ENCODE measurements at places on chromosomes 7 and 10. TPM values are rescaled to one million over a fixed set of nuclear protein-coding genes. Genes with fewer than 3 reads are reported as not detected.

ITPRID1 gene
- polyA plus RNA-seq, result 0.61 TPM

ADAM8 gene
- 3.3 TPM for polyA plus RNA-seq

DNA sequence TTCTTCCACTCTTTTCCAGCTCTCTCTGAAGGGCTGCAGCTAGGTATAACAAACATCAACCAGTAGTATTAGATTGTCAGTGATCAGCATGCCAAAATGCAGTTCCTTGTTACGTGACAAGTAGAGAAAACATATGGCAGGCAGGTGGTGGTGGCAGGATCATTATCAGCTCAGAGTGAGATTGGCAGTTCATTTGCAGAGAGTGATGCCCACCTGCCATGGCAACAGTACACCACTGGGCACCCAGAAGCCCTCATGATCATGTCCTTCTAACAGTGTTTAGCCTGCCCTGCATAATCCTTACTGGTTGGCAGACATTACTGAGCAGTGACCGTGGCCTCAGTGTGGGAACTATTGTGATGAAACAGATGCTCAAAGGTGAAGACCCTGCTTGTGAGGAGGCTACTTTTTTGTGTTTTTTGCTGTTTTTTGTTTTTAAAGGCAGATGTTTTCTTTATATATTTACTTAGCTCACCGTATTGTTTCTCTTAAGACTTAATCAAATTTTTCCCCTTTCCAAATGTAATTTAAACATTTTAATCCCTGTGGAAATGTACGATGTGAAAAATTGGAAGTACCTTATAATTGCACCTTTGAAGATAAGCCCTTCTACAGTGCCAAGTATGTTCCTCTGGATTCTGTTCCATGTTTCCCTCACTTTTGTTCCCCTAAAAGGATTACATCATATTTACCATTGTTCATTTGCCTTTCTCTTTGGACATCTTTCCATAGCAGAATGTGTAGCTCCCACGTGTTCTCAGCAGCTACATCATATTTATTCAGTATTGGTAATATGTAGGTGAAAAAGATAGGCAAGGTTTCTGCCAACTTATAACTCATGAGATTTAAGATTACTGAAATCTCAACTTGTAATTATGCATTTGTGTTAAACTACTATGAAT lies 179.6 kb downstream of the SND1 start:
- no peak for DNase-seq

DNA sequence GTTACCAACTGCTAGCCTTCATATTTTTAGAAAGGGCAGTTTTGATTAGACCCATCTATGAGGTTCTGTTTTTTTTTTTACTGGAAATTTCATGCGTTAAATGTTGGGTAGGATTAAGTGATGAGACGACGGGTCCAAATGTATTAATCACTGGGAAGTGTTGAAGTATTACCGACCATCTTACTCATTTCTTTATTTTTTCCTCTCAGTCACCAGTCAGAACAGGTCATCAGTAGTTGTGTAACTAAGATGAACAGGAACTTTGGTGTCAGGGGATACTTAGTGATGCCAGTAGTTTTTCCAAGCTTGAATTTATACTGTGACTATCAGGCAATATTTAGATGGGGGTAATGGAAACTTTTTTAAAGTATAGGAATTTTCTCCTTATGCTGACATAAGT lies 14.2 kb downstream of the TFAM start:
- DNase-seq, result no peak

- no peak for DNase-seq
Observed at GRCh38 chr10:43712821-43713584, 64.3 kb upstream of the ZNF32 start.

GRCh38 chr7:36264123-36264801 lies 111.2 kb downstream of the EEPD1 start:
- DNase-seq, result no peak

DNA sequence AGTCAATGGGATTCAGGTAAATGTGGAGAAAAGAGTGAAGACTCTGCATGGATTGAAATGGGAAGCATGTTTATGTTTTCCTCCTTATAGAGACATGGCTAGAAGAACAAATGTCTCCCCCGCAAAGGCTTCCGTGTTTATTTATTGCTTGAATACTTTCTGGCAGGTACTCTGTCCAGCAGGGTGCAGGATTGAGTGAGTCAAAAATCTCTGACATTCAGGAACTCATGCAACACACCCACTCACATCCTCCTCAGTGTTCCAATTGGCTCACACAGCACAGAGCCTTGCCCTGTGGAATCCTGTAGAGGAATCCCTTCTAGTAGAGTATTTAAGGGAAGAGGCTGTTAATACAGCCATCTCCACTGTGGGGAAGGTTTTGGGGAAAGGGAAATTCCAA lies 290.3 kb upstream of the VWC2 start:
- no peak for DNase-seq

GRCh38 chr10:38157270-38157685 lies 63.1 kb downstream of the ZNF37A start:
- DNase-seq, result no peak
